Progenitor cell of endocrine pancreas (in vitro differentiated cells): ENCODE measurements at places on chromosomes 4 and X. TPM values are rescaled to one million over a fixed set of nuclear protein-coding genes. Genes with fewer than 3 reads are reported as not detected.

- no peak for DNase-seq
Observed at GRCh38 chr4:97493815-97494518, 649.3 kb downstream of the STPG2 start.

GRCh38 chr4:16858275-16858752 lies 40.1 kb downstream of the LDB2 start:
- no peak for DNase-seq

DNA sequence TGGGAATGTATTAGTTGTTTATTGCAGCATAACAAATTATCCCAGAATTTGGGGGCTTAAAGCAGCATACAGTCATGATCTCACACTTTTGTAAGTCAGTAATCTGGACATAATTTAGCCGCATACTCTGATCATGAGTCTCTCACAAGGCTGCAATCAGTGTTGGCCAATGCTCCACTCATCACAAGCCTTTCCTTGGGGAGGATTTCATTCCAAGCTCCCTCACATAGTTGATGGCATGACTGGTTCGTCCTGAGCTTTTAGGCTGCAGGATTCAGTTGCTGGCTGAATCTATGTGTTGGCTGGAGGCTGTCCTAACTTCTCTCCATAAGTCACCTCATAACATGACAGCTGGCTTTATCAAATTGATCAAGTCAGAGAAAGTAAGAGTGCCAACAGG lies 1568.6 kb upstream of the PCDH7 start:
- DNase-seq: no peak

DNA sequence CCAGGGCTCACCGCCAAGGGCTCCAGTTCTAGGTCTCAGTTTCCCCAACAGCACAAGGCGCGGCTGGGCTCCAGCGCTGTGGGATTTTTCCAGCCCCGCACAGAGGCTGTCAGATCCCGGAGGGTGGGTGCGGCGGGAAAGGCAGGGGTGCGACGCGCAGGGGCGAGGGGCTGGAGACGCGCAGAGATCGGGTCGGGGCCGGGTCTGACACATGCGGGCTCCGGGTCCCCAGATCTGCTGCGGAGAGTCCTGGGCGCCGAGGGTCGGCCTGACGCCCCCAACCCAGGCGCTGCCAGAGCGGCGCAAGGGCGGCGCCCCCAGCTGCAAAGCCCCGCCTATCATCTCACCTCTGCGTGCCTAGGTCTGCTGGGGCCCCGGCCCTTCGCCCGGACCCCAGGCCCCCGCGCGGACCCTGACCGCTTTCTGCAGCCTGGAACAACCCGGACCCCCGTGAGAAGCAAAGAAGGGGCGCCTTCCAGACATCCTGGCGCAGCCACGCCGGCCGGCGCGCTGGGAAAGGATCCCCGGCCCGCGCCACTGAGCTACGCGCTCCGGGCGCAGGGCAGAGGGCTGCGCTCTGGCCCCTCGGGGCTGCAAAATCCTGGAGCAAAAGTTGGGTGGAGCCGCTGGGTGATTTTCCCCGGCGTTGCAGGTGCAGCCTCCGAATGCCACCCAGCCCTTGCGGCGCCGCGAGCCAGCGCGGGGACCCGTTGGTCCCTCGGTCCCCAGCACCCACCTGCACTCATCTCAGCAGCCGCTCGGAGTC lies 486 bp downstream of the ABLIM2 start:
- DNase-seq: no peak

GRCh38 chr4:101175896-101176676 lies 171.2 kb downstream of the PPP3CA start:
- no peak for DNase-seq

- DNase-seq: no peak
Observed at GRCh38 chr4:149280806-149281205, 534.8 kb downstream of the IQCM start.

GRCh38 chrX:154010330-154011087 lies 9.2 kb downstream of the IRAK1 start:
- no peak for DNase-seq

DNA sequence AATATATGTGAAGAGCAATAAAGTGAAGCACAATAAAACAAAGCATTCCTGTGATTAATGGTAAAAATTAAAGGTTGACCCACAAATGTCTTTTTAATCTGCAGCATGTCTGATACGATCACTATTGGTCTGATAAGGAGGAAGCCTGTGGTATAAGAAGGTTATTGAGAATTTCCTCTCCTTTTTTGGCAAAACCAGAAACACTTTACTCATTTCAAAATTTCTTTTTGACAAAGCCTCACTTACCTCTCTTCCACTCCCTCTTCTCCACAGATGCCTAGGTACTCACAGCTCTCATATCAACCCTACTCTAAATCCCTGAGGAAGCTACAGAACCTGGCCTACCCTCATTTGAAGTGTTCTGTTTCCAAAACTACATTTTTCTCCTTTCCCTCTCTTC lies 56.1 kb downstream of the TSPAN5 start:
- DNase-seq: no peak

CLDN34 gene
- total RNA-seq: 0.38 and 0.42 TPM in 2 replicates

METAP1 gene
- 49.1 and 51.3 TPM in 2 replicates for total RNA-seq

GRCh38 chr4:15677507-15677988 lies 4.1 kb upstream of the FAM200B start:
- DNase-seq: no peak

GPAT3 gene
- 0.17 and 0.36 TPM in 2 replicates for total RNA-seq

TMEM131L gene
- 18.1 and 18.9 TPM in 2 replicates for total RNA-seq

RS1 gene
- total RNA-seq: not detected in 2 replicates

WDR17 gene
- 5.1 and 5.2 TPM in 2 replicates for total RNA-seq

C4orf51 gene
- not detected in 2 replicates for total RNA-seq

DNA sequence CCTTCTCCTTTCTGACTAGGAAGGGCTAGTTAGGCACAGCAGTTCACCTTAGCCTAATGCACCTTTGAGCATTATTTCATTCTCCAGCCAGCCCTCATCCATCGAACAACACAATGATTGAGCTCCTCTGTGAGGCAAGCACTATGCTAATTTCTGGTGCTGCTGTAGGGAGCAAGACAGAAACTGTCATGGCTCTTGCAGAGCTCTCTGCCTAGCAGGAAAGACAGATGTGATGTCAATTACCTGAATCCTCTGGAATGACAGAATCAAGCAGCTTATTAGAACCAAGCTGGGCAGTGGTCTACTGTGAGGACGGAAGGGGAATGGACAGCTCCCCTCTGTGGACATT lies 256.1 kb upstream of the NOCT start:
- DNase-seq: no peak

GRCh38 chr4:1554876-1555265 lies 129.2 kb downstream of the FAM53A start:
- DNase-seq: no peak

PFKFB1 gene
- total RNA-seq: 0.77 and 0.82 TPM in 2 replicates

MGST2 gene
- total RNA-seq: 62.5 and 66.1 TPM in 2 replicates

- DNase-seq: no peak
Observed at GRCh38 chr4:8284391-8284790, 14.8 kb downstream of the HTRA3 start.

SH3RF1 gene
- 29.6 and 31.1 TPM in 2 replicates for total RNA-seq

DNA sequence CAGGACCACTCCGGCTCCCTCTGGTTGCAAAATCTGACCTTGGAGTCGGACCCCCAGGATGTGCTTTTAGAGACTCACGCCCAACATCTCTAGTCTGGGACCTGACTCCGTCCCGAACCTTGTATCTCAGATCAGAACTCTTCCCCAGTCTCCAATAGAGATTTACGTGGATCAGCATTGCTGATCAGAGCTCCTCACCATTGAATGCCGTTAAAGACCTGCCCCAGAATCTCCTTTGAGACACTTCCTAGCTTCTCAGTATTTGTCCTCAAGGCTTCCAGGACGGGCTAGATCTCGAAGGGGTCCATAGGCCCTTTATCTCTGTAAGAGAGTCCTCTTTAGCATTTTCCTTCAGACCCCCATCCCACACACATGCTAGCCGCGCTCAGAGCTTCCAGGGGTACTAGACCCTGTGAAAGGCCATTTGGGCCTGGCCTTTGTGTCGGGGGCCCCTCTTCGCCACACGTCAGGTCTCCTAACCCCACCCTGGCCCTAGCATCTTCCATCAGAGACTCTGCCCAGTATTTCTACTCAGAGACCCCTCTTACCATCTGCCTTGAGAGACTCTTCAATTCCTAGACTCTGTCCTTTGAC lies 662 bp downstream of the UBA1 start:
- no peak for DNase-seq
